ENCODE measurements at places on chromosomes 16 and 17. TPM values are rescaled to one million over a fixed set of nuclear protein-coding genes. Genes with fewer than 3 reads are reported as not detected.

Gene FSCN2
- total RNA-seq, result 0.58 TPM

Gene C16orf92
- total RNA-seq, result not detected

Gene CLEC19A
- not detected for total RNA-seq

Gene TSPAN10
- 0.48 TPM for total RNA-seq

Gene ACSF3
- total RNA-seq, result 52.6 TPM

Gene JUP
- 0.63 TPM for total RNA-seq

Gene CCL13
- total RNA-seq, result not detected

Gene FAHD1
- total RNA-seq, result 11.3 TPM

Gene TMEM100
- total RNA-seq, result not detected

Gene HLF
- 0.30 TPM for total RNA-seq

Gene KRTAP1-1
- total RNA-seq, result not detected

Gene KRT26
- not detected for total RNA-seq

Gene DNAH9
- total RNA-seq, result not detected

Gene TMEM88
- total RNA-seq, result 0.82 TPM

Gene SPATA22
- total RNA-seq, result not detected
